ENCODE measurements at places on chromosomes 1 and 21.

GRCh38 chr1:173122958-173123852 lies 72.5 kb upstream of the TNFSF18 start:
- no peak for DNase-seq

- DNase-seq, result no peak
Observed at GRCh38 chr1:36872858-36873257, 161.5 kb downstream of the GRIK3 start.

- no peak for DNase-seq
Observed at GRCh38 chr1:117244971-117245370, 34.2 kb upstream of the VTCN1 start.

DNA sequence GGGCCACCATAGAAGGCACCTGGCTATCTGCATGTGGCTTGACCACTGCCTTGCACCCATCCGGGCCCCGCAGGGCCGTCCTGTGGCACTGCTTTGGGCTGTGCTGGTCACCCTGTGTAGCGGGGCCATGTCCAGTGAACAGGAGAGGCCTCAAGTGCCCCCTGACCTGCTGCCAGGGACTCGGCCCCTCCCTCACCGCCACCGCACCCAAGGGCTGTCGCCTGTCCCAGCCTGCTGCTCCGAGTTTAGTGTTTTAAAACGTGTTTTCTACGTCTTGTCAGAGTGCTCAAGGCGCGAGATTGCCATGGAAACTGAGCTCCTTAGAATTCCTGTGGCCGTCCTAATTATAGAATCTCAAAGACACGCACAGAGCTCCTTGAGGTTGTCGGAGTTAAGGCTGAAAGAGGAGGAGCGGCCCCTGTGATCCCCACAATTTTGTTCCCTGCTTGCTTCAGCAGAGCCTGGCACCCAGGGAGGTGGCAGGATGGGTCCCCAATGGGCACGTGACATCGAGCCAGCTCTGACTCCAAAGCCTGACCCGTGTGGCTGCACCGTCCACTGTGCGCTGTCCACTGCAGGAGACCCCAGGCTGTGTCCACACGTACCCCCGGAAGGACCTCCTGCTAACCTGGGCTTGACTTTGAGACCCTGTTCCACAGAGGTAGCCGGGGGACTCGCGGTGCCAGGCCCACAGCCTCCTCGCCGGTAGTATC lies 66.2 kb downstream of the FAAP20 start:
- DNase-seq, result no peak

GRCh38 chr1:60619581-60619980 lies 462.8 kb upstream of the NFIA start:
- DNase-seq, result no peak

GRCh38 chr1:218796773-218797172 lies 376.9 kb upstream of the LYPLAL1 start:
- no peak for DNase-seq

GRCh38 chr1:84995484-84996334 lies 1.2 kb downstream of the MCOLN2 start:
- peak; percentile 78 for DNase-seq

DNA sequence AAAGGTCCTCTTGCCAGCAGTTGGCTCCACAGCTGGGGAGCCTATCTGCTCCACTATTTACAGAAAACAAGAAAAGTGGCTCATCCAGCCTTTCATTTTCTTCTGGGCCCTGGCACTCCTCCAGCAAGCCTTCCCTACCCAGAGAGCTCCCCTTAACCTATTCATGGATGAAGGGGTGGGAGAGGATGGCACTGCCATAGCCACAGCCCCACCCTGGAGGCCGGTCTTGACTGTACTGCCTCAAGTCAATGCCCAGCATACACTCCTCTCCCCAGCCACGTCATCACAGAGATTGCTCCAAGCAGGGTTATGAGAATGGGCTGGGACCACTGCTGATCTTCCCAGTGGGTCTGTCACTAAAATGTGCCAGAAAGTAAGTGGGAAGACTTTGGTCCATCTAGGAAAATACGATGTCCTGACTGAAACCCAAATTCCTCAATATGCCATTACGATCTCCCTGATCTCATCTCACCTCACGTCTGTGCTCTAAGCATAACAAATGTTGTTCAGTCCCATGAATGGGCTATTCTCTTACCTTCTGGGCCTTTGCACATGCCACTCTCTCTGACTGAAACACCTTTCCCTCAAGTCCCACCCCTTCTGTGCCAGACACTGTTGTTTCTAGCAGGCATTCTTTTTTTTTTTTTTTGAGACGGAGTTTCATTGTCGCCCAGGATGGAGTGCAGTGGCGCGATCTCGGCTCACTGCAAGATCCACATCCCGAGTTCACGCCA lies 21.4 kb upstream of the PTAFR start:
- DNase-seq, result no peak

- DNase-seq, result no peak
Observed at GRCh38 chr1:54161495-54162168, 8.8 kb upstream of the CDCP2 start.

DNA sequence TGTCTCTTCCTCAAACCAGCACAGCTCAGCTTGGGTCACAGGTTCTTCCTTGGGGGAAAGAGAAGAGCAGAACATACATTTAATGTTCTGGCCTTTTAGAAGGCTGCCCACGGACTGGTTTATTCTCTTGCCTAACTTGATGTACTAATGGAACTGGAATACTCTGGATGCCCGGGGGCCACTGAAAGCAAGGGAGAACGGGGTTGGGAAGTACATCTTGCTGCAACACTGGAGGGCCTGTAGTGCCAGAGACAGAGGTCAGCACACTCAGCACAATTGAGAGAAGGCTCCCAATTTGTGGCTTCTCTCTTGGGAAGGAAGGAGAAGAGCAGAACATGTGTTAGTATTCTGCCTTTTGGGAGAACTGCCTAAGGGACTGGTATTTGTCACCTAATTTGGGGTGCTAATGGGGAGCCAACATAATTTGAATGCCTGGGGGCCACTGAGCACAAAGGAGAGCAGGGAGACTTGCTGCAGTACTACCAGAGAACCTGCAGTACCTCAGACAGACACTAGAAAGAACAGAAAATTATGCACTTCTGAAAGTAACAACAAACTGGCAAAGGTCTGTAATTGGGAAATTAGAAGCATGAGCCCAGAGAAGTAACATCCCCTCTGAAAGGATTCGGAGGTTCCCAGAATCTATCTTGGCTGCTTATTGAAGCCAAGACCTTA lies 14.1 kb downstream of the ZNF691 start:
- DNase-seq, result no peak

DNA sequence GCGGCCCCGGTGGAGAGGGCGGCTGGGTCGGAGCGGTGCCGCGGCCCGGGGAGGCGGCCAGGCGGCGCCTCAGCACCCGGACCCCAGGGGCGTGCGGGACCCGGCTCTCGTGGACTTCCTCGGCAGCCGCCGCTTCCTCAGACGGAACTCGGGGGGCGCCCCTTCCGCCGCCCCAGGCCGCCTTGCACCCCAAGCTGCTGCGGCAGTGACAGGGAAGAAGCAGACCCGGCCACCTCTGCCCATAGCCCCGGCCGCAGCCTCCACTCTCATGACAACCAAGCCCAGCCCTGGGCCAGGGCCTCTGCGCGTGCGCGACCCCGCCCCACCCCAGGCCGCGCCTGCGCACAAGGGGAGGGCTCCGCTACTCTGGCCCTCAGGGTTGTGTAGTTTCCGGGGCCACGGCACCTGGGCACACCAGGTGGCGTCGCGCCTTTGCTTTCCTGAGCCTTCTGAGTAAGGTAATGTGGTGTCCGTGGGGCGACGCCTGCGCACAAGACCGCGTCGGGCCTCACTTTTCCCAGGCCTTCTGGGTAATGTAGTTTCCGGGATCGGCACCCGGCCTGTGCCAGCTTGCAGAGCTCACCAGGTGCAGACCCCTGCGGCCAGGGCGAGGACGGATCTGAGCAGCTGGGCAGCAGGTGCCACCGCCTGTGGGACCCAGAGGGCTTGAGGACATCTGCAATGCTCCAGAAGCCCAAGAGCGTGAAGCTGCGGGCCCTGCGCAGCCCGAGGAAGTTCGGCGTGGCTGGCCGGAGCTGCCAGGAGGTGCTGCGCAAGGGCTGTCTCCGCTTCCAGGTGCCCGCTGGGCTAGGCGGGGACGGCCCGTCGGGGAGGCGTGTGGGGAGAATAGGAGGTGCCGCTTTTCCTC lies at the start of the genes CEP104 and DFFB:
TSS of gene CEP104 (minus strand) at position 289 of the 868 bp plus-strand sequence. CDS start 4,804 bp downstream, outside the sequence.
TSS of gene DFFB (plus strand) at position 554 of the 868 bp plus-strand sequence. CDS start at position 682, 128 bp downstream.
- DNase-seq, result peak; percentile 98

- no peak for DNase-seq
Observed at GRCh38 chr1:67816506-67816905, 16.8 kb downstream of the GNG12 start.

GRCh38 chr1:97739596-97740103 lies 181.2 kb downstream of the DPYD start:
- no peak for DNase-seq

- no peak for DNase-seq
Observed at GRCh38 chr1:209531549-209531948, 52.0 kb upstream of the CAMK1G start.

DNA sequence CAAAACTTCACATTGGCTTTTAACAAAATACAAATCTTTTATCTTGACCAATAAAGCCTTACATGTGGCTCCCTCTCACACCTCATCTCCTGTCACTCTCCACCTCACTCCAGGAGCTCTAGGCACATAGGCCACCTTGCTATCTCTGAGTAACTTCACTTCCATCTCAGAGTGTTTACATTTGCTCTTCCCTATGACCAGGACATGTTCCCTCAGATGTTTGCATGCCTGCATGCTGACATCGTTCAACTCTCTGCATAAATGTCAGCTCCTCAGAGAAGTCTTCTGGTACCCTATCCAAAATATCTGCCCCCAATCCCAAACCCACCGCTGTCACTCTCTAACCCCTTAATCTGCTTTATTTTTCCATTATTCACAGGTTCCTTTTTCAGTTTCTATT lies 110.9 kb downstream of the TOMM20 start:
- DNase-seq, result no peak

DNA sequence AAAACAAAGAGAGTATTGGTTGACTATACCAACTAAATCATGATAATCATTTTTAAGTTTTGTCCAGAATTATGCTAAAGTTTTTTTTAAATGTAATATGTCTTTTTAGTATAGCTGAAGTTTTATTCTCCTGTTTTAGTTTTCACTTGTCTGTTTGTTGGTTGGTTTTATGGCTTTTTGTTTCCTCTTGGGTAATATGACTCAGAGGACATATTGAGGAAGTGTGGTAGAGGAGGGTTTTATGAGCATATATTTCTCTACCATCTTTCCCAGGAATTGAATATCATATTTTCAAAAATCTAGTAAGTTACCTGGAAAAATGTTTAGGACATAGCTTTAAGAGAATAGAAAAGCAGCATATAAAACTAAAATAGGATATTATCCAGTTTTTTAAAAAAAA lies 68.6 kb upstream of the MCOLN3 start:
- DNase-seq, result no peak

DNA sequence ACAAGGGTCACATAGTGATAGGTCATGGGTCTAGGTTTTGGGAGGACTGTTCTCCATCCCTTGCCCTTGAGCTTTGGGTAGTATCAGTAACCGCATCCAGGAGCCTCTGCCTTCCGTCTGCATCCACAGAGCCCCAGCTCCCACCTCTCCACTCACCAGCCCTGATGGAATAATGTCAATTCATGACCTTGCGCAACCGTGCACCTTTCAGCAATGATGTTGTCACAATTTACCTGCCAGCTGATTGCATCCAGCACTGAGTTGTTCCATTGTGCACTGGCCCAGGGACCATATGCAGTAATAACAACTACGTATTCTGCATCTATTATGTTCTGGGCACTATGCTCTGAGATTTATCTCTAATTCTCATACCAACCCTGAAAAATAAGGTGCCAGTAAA lies 1.4 kb downstream of the CAPN8 start:
- no peak for DNase-seq

DNA sequence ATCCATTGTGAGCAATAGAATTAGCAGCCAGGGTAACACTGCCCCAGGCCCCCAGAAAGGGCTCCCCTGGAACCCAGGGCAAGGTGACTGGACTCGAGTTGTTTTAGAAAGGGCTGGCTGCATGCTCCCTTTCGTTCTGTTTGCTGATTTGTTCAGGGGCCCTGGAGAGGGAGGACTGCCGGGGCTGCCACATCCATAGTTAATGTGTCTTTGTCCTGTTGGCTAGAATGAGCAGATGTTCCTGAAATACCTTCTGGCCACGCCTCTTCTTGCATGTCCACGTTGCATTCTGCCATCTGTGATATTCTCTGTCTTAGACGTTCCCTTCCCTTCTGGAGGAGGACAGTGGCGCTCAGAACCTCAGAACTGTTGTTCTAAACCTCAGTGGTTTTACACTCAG lies 118.8 kb downstream of the AJAP1 start:
- no peak for DNase-seq

- DNase-seq, result no peak
Observed at GRCh38 chr1:41021526-41022308, at the start of gene SLFNL1. Gene SLFNL1, minus strand, starts transcription at chr1:41021725. Its CDS starts 1,065 bp downstream, at chr1:41020660.

GRCh38 chr1:44261962-44262361 lies 48.7 kb downstream of the DMAP1 start:
- no peak for DNase-seq

DNA sequence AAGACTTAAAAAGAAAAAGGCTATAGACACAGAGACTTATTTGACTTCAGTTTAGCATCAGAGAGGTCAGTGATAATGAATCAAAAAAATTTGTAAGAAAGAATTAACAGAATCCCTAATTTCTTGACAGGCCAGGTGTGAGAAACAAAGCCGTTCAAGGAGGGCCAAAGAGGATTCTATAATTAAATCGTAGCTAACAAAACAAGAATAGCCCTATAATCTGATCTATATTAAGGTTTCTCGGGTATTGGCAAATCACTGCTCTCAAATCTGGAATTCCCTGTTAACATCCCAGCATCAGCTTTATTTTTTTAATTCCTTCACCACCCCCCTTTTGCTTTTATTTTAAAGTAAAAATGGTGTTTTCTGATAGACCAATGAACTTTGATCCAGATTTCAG lies 60.3 kb downstream of the PUM1 start:
- no peak for DNase-seq

DNA sequence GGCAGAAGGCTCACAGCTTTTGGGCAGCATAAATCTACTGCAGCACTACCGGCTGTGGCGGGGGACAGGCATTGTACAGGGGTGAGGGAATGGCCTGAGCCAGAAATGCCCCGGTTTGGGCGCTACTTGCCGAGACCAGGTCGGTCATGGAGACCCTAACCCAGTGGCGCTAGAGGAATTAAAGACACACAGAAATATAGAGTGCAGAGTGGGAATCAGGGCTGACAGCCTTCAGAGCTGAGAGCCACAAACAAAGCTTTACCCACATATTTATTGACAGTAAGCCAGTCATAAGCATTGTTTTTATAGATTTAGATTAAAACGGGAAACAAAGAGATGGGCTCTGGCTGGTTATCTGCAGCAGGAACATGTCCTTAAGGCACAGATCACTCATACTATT lies 101.8 kb downstream of the POU2F1 start:
- no peak for DNase-seq

DNA sequence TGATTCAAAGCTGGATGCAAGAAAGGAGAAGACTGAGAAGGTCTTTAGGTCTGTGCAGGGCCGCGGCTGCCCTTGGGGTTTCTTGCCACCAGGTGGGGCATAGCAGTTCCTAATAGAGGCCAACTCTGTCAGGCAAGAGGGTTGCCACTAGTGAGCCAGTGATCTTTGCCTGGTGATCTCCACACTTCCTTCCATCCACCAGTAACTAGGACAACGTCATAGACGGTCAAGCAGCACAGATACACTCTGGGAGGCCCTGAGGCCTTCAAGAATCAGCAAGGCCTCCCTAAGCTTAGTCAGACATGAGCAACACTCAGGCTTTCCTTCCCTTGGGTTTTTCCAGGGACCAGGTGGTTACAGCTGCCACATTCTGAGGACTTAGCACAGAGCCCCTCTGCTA lies 32.9 kb upstream of the ATP2B4 start:
- peak; percentile 72 for DNase-seq

Measured in activated CD4-positive, alpha-beta T cell treated with anti-CD3 and anti-CD28 coated beads, Interleukin-10, Interleukin-2, amounts not matched to agents 100 ng/mL and 50 ng/mL, durations not matched to agents 16 hours and 8 hours (primary cell).